Stimulated activated CD4-positive, alpha-beta T cell treated with anti-CD3 and anti-CD28 coated beads, Interleukin-15, amount 100 ng/mL, for 24 hours (primary cell): ENCODE measurements at places on chromosomes 6 and 20.

- DNase-seq: no peak
These were observed 176.6 kb downstream of the TRIM27 start for GRCh38 chr6:28747083-28747630.

GRCh38 chr20:61271312-61272231 is 19.5 kb downstream of the CDH4 start:
- no peak for DNase-seq

GRCh38 chr6:108589244-108589791 is 28.6 kb downstream of the FOXO3 start:
- DNase-seq: no peak

DNA sequence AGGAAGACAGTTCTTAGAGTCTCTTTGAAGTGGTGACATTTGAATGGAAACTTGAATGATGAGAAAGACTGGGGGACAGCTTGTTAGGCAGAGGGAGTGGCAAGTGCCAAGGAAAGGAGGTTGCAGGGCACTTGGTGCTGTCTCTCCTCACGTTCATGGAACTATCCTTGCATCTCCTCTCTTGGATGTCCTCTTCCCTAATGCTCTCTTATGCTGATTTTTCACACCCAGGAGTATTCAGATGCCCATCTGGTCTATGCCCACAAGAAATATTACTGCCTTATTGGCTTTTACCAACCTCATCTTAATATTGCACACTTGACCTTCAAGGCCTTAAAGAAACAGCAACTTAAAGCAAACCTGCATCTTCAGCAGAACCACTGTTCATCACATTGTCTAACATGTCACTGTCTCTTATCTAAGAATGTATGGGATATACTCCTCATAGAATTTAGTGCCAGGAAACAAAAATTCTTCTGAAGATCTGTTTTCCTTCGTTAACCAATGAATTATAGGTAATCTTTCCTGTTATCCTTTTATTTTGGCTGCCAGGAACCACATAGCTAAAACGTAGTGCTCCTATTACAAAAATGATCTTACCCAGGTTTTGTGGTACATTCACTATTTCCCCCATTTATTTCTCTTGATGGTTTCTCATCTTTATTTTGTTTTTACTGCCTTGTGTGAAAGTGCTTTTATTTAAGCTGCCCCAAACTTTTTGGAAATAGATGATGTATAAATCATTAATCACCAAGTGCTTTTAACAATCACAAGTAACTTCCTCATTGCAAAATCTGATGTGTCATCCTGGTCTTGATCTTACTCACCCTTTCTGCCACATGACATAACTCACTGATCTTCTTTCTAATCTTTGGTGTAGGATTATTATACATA is 12.8 kb downstream of the RGS17 start:
- no peak for DNase-seq

DNA sequence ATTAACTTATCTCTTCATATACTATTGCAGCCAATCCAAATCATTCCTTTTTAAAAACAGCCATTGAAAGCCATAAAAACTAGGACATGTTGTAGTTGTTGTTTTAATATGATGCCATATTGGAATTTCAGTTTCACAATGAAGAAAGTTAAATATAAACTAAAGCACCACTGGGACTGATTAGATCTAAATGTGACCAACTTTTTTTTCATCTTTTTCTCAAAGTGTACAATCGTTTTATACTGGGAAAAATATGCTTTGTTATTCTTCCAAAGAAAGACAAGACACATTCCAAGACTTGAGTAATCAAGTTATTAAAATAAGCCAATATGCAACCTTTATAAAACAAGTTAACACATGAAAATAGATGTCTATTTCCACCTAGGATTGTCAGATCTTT is 68.5 kb downstream of the THEMIS start:
- no peak for DNase-seq
